Activated CD8-positive, alpha-beta memory T cell treated with anti-CD3 and anti-CD28 coated beads for 48 hours (primary cell): ENCODE measurements at places on chromosomes 11 and 22.

DNA sequence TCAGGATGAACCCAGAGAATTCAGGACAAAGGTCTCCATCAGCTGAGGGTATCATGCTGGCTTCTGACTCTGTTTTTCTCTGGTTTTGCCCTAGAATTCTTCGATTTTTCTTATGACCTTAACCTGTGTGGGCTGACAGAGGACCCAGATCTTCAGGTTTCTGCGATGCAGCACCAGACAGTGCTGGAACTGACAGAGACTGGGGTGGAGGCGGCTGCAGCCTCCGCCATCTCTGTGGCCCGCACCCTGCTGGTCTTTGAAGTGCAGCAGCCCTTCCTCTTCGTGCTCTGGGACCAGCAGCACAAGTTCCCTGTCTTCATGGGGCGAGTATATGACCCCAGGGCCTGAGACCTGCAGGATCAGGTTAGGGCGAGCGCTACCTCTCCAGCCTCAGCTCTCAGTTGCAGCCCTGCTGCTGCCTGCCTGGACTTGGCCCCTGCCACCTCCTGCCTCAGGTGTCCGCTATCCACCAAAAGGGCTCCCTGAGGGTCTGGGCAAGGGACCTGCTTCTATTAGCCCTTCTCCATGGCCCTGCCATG lies 16.8 kb downstream of the SERPING1 start:
- DNase-seq = no peak

DNA sequence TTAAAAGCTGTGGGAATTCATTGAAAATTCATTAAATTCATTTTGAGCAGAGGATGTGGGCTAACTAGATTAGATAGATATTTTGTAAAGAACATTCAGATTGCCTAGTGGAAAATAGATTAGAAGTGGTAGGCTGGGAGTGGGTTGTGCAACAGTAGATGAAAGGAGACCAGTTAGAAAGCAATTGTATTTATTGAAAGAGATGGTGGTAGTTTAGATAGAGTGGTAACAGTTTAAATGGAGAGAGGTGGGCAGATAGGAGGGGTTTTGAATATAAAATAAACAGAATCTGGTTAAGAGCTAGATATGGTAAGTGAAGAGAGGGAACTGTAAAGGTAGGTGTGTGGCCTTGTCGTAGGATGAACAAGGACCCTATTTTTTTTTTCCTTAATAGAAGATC lies 34.5 kb downstream of the METTL15 start:
- DNase-seq = no peak

DNA sequence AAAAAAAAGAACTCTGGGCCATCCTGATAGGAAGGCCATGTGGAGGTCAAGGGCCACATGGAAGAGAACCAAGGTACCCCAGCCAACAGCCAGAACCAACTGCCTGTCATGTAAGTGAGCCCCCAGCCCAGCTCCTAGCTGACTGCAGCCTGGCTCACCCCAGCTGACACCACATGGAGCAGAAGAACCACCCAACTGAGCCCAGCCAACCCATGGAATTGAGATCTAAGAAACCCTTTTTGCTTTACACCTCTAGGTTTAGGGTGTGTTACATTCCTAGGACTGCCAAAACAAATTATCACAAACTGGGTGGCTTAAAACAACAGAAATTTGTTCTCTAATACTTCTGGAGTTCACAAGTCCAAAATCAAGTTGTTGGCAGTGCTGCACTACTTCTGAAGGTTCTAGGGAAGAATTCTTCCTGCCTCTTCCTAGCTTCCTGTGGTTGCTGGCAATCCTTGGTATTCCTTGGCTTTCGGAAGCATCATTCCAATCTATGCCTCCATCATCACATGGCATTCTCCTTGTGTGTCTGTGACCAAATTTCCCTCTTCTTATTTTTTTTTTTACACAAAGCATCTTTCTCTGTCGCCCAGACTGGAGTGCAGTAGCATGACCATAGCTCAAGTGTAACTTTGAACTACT lies 4.4 kb downstream of the C11orf86 start:
- DNase-seq = no peak

DNA sequence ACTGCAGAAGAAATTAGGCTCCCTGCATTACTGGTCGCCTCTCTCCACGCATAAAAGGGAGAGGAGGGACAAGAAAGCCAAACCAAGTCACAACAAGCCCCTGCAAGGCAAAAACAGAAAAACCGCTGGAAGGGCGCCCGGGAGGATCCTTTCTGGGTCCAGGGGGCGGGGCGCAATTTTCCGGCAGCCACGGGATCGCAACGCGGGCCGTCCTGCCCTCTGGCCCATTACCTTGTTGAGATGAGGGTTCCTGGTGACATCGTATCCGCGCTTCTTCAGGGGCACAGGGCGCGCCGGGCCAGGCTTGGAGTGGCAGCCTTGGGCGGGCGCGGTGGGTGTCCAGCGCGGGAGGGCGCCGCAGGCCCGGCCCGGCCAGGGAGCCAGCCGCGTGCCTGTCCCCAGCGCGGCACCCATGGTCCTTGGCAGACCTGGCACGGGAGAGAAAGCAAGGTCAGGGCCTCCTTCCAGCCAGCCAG lies 847 bp downstream of the ME3 start:
- DNase-seq = no peak

GRCh38 chr22:29799217-29799680 lies 32.1 kb downstream of the UQCR10 start:
- no peak for DNase-seq

DNA sequence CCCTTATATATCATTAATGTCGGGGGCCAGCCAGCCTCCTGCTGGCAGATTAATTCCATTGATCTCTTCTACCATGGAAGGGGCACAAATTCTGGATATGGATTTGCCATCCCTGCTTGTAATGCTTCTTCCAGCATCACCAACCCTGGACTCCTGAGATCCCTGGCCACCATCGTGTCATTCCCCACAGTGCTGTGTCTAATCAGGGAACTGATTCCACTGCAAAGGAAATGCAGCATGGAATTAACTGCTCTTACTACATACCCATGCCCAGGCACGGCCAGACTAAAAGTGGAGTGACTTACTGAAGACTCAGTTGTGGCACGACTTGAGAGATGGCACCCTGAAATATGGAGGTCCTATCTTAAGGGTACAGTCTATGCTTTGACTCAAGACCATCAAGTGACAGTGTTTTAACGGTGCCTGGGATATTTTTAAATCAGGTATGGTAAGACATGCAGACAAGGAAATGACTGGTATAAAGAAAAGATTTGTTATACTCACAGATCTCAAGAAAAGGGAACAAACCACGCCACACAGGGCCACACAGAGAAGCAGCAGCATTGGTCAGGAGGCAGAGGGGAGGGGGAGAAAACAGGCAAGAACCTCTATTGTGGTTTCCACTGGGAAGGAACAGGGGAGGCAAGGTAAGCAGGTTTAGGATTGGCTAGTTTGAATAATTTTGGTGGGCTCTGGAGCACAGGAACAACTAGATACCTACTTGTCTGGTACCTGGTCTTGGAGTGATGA lies 65.1 kb downstream of the IGLL5 start:
- no peak for DNase-seq
